ENCODE measurements at places on chromosomes 16 and 17.

DNA sequence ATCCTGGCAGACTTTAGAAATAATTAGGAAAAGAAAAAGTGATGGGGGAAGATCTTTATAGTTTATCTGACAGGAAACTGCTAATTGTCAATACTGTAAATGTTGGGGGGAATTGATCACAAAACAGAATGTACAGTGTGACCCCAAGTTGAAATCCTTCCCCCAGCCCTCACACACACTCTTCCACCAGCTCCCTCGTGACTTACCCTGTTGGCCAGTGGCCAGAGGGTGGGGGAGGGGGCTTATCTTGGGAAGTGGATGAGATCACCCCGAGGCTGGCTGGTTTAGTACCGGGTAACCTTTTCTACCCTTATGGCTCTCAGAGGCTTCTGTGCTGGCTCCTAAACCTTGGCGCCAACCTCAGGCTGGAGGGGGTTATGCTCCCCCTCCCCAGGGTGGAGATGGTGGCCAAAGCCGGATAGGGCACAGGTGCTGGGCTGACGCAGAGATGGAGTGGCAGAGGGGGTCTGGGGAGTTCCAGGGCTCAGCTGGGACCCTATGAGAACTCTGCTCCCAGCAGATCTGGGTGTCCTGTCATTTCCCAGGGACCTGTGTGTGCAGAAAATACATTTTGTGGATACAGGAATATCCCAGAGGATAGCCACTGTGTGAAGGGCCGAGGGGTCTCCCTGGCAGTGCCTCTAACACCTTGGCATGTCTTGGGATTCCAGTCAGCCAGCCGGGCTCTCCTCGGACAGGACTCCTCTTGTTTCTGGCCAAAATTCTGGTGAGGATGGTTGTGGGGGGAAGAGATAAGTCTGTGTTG, 18.6 kb downstream of the CDH16 start:
- peak; percentile 92 for DNase-seq

DNA sequence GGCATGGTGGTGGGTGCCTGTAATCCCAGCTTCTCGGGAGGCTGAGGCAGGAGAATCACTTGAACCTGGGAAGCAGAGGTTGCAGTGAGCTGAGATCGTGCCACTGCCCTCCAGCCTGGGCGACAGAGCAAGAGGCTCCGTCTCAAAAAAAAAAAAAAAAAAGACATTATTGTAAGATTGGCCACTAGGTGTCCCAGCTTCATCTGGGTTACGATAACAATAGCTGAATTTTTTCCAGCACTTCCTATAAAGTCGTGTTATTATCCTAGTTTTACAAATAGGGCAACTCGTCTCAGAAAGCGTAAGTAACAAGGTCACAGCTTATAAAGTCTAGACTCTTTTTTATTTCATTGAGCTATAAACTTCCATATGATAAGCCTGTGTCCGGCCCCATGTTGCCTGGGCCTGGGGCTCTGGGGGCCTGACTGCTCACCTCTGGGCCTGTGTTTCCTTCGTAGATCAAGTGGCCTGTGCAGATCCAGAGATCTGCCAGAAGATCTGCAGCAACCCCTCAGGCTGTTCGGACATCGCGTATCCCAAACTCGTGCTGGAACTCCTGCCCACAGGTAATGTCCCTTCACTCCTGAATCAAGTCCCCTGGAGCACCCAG, 60.5 kb downstream of the SLC5A11 start:
- no peak for DNase-seq

- DNase-seq: no peak
Measured at GRCh38 chr17:78196716-78197115, 9.6 kb downstream of the AFMID start.

- peak; percentile 32 for DNase-seq
Measured at GRCh38 chr17:48054238-48055185, 6.4 kb downstream of the NFE2L1 start.

DNA sequence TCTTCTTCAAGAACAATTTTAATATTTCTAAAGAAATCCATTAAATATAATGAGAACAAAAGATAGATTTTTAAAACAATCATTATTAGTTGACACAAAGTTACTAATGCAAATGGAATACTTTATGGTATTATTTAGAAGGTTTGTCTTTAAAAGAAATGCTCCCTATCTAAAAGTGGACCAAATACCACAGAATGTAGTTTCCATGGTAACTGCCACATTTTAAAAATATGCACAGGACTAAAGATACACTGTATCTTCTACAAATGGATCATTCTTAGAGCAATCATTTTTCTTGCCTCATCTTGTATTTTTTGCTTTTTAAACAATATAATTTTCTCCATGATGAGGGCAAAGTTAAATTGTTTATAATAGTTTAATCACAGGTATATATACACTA, 296.0 kb downstream of the CEP112 start:
- DNase-seq: peak; percentile 13

GRCh38 chr17:81631482-81631881, 5.4 kb downstream of the NPLOC4 start:
- DNase-seq: no peak

DNA sequence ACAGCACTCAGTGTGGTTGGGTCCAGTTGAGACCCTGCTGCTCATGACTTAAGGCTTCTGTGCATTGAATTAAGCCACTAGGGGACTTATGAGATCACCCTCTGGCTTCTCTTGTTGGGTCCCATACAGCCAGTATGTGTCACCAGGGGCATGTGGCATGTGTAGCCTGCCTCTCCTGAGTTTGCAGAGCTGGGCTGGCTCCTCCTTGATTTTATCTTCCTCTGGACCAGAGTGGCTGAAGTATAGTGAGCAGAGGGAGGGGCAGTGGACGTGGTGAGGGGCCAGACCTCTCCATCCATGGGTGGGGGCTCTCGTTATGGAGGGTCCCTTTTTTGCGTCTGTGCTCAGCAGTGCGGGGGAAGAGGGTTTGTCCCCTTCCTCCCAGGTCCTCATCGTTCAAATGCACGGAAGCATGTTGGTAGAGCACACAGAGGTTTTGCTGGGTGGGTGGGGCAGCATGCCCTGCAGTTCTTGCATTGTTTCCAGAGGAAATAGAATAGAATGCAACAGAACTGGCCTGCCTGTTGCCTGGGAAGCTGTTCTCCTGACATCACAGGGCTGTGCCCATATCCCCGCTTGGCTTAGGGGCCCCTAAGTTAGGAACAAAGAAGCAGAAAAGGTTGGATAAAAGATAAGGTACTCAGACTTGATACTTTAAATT, 77.4 kb downstream of the SPECC1 start:
- DNase-seq: no peak

- no peak for DNase-seq
Measured at GRCh38 chr17:3892095-3892998, 506 bp downstream of the CAMKK1 start.

DNA sequence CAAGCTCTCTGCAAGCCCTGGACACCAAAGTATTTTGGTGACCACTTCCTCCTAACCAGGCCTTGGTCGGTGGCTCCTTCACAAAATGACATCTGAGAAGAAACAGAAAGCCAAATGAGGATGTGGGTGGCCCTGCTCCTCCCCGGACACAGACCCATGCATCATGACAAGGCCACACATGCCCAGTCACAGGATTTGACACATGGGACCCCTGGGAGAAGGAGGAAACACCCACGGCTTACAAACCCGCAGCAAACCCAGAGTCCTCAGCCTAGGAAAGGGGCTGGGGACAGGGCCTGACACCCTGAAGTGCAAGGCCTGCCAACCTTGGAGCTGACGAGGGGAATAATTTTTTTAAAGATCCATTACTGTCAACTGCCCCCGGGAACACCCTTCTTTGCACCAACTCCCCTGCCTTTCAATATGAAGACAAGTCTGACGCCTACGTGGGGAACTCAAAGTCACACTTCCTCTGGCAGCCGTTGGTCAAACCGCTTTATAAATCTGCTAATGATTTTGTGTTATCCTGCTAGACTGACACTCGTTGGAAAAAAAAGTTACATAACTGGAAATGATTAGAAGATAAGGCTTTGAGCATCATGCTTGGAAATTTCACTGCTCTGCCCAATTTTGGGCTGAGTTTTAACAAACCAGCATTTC, 41.3 kb downstream of the GAS7 start:
- no peak for DNase-seq

DNA sequence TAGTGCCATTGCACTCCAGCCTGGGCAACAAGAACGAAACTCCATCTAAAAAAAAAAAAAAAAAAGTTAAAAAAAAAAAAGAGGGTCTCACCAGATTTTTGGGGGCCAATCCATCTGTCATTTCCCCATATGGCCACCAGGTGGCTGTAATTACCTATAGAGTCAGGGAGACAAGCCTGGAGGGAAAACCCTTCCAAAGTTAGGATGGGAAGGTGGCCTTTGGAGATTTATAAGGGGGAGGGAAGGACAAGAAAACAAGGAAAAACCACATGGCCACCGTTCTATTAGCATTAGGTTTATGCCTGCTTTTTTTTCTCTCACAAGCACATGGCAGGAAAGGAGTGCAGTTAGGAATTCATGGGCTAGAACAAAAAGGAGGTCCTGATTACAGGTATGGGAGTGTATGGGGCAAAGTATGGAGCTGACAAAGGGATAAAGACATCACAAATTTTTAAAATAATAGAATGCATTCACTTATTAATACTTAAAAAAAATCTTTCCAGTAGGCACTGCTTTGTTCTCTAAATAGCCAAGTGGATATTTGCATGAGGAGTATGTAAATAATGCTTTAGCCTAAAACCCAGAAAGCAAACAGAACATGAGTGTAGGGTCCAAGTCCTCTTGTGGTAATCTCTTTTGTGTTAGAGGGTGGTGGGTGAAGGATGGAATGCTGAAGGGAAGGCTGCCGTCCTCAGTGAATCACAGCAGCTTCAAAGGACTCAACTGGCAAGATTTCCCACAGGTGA, 5.1 kb downstream of the CYB5D1 start:
- peak; percentile 61 for DNase-seq

GRCh38 chr17:38504216-38504615, 76.0 kb downstream of the ARHGAP23 start:
- no peak for DNase-seq

- DNase-seq: peak; percentile 64
Measured at GRCh38 chr16:55543472-55543871, 23.0 kb upstream of the CAPNS2 start.

DNA sequence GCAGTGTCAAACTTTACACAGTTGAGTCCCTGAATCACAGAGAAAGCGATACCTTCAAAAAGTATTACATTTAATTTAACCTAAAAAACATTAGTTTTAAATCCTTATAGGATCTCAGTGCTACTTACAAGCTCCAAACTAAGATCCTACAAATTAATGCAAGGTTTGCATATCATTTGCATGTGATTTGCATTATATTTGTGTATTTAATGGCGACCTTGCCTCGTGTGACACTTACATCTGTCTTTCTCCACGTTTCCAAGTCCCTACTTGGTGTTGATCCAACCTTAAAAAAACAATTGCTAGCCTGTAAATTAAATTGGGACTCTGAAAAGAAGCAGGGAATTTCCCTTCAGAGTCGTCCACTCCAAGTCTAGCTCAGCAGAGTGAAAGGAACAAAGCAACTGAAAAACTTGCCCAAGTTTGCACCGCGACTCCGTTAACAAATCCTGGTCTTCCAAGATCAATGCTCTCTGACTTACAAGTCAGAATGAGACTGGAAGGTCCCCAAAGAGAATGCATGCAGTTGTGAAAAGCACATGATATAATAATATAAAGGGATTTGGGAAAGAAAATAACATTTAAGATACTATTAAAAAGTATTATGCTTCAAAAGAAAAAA, 739 bp upstream of the FAM117A start:
- no peak for DNase-seq

DNA sequence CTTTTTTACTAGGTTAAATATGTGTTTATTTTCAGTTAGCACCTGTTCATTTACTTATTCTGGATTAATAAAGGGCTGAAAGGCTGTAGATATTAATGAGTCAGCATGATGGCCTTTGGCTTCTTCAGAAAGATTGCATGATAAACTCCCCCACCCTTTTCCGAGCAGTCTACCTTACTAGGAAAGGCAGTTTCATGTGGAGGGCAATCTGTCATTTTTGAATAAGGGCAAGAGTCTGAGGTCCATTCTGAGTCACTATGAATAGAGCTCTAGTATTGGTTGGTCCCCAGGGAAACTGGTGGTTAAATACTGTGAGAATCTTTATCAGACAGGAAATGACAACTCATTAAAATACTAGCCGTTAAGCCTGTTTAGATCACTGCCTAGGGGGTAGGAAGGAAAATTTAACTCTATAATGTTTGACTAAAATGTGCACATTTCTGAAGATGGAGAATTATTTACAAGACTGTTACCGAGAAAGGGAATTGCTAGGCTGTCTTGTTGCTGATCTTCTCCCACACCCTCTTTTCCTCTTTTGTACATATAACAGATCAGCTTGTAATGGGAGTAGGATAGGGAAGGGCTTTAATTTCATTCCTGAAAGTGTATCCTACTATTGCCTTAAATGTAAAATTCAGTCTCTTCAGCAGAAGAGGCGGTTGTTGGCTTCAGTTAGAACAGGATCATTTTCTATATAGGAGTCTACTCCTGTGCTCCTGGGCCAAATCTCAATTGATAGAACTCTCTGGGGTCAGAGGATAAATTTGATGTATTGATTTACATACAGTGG, 63.3 kb downstream of the TUBD1 start:
- DNase-seq: peak; percentile 95

GRCh38 chr17:76314392-76315227, 6.5 kb upstream of the QRICH2 start:
- no peak for DNase-seq

DNA sequence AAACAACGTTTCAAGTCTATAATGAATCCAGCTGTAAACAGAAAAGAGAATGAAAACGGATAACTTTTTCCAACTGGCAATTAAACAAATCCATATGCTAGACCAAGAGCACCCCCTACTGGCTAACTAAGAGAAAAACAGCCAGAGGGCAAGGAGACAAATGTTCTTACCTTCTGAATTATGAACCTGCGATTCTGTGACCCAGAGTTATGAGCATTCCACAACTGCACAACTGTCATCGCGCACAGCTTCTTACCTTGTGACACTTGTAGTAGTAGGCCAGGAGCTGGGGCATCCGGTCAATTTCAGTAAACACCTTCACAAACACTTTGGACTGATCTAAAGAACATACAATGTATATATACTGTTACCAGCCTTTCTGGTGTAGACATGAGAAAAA, 18.6 kb downstream of the COG7 start:
- DNase-seq: peak; percentile 77

- no peak for DNase-seq
Measured at GRCh38 chr16:63625126-63625525, 1496.7 kb downstream of the CDH11 start.

- DNase-seq: no peak
Measured at GRCh38 chr16:56347670-56348069, 77.7 kb downstream of the AMFR start.

DNA sequence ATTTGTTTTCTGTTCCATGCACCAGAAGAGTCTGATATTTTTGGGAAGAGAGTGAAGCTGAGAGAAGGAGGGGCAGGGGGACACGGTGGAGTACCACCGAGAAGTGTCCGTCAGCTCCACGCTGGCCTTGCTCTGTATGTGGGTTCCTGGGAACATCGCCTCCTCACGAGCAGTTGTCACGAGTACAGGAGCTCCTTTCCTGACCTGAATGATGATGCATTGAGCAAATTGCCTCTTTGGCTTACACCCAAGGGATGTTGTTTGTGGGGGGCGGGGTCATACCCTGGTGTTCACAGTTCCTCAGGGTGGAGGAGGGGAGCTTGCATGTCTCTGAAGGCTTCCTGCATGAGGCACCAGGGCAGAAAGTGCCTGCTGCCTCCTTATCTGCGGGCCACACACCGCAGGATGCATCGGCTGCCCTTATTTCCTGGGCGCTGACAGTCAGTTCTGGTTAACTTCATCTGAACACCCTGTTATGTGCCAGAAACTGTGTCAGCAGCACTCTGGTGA, 36.2 kb downstream of the RGS9 start:
- peak; percentile 13 for DNase-seq

Measured in myocyte (in vitro differentiated cells).